ENCODE measurements at places on chromosomes 2 and 18.

- no peaks in the 10 kb centered on the region for H3K36me3 ChIP-seq
- peak overlapping the region; percentile 71 for H3K27ac ChIP-seq
- H3K4me3 ChIP-seq, result no peak overlapping the region
- no peaks in the 10 kb centered on the region for H3K27me3 ChIP-seq
Observed at GRCh38 chr2:42881732-42882131, 89.3 kb upstream of the HAAO start.

GRCh38 chr18:57077005-57077765 lies 69.7 kb upstream of the BOD1L2 start:
- no peaks in the 10 kb centered on the region for H3K36me3 ChIP-seq
- no peak overlapping the region for H3K4me3 ChIP-seq
- DNase-seq, result no peak
- H3K27me3 ChIP-seq, result no peaks in the 10 kb centered on the region
- H3K27ac ChIP-seq, result no peak overlapping the region
- no peaks in the 10 kb centered on the region for H3K4me1 ChIP-seq

DNA sequence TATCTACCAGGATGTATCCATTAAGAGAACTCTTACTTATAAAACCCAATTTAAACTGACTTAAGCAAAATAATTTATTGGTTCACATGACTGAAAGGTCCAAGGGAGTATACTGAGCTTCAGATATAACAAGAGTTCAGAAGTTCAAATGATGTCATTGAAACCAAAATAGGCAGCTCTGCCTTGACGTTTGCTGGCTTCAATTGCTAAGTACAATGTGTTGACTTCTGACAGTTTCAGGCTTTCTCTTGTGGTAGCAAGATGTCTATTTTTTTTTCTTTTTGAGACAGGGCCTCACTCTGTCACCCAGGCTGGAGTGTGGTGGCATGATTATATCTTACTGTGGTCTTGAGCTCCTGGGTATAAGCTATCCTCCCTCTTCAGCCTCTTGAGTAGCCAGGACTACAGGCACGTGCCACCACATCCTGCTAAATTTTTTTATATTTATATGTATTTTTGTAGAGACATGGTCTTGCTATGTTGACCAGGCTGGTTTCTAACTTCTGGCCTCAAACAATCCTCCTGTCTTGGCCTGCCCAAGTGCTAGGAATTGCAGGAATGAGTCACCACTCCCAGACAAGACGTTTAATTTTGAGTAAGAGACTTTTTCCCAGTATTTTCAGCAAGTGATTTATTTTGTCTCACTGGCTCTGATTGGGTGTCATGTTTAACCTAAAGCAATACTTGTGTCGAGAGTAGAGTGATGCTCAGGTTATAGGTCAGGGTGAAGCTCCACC lies 184.8 kb downstream of the NR4A2 start:
- H3K36me3 ChIP-seq, result no peaks in the 10 kb centered on the region
- DNase-seq, result no peak

GRCh38 chr18:47100212-47100831 lies 50.0 kb downstream of the HDHD2 start:
- no peak for DNase-seq
- H3K4me1 ChIP-seq, result no peaks in the 10 kb centered on the region
- no peak overlapping the region for H3K4me3 ChIP-seq

GRCh38 chr2:36785179-36785795 lies 88.8 kb downstream of the VIT start:
- H3K4me3 ChIP-seq, result no peak overlapping the region
- DNase-seq, result no peak
- no peak overlapping the region for H3K27ac ChIP-seq
- no peaks in the 10 kb centered on the region for H3K27me3 ChIP-seq

DNA sequence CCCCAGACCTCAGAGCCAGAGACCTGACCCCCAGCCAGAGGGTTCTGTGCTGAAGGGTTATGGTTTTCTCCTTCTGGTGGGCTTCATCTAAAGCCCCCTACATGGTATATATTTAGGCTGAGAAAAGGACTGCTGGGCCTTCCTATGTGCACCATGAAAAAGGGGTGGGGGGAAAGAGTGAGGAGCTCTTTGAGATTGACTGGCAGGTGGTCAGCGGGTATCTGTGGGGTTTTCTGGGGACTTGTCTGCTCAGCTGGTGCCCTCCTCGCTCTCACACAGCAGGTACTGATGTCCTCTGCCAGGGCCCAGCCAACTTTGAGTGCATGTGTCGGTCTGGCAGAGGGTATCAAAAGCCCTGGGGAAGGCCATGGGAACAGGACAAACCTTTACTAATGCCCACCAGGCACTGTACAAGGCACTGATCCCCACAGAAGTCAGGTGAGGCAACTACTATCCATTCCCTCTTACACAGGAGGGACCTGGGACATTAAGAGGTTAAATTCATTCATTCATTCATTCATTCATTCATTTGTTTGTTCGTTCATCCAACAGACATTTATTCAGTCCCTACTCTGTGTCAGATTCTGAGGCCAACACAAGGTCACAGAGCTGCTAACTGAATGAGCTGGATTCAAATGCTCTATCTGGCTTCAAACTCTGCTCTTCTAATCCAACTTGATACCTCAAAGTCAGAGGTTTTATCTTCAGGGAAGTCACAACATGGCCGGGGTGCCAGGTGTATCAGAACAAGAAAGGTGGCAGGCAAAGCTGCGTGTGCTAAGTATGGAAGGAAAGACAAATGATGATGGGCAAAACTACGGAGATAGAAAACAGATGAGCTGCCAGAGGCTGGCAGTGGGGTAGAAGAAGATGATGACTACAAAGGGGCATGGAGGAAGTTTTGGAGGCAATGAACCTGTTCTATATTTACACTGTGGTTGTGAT lies 44.6 kb downstream of the REEP1 start:
- no peaks in the 10 kb centered on the region for H3K36me3 ChIP-seq
- no peak overlapping the region for H3K27ac ChIP-seq
- DNase-seq, result no peak
- no peaks in the 10 kb centered on the region for H3K27me3 ChIP-seq

- H3K36me3 ChIP-seq, result no peaks in the 10 kb centered on the region
- no peak overlapping the region for H3K4me3 ChIP-seq
- H3K4me1 ChIP-seq, result no peaks in the 10 kb centered on the region
Observed at GRCh38 chr2:203412546-203413331, 84.5 kb downstream of the ABI2 start.

GRCh38 chr18:23340661-23341060 lies 112.4 kb upstream of the RIOK3 start:
- peaks cover 17% of the 10 kb centered on the region for H3K4me1 ChIP-seq
- H3K36me3 ChIP-seq, result no peaks in the 10 kb centered on the region
- DNase-seq, result no peak
- no peaks in the 10 kb centered on the region for H3K27me3 ChIP-seq
- peak overlapping the region; percentile 61 for H3K27ac ChIP-seq

DNA sequence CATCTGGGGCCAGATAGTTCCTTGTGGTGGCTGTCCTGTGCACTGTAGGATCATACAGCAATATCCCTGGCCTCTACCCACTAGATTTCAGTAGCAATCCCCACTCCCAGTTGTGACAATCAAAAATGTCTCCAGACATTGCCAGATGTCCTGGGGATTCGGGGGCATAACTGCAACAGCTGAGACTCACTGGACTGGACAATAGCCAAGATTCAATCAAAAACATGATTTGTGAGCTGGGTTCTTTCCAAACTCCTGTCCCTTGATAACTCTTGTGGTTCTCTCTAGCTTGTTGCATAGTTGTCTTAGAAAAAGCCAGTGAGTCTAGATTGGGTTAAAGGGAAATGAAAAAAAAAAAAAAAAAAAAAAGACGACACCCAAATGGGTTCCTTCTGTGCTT lies 293.4 kb downstream of the CELF4 start:
- DNase-seq, result no peak
- H3K36me3 ChIP-seq, result no peaks in the 10 kb centered on the region
- no peak overlapping the region for H3K27ac ChIP-seq
- no peaks in the 10 kb centered on the region for H3K4me1 ChIP-seq
- H3K4me3 ChIP-seq, result no peak overlapping the region

DNA sequence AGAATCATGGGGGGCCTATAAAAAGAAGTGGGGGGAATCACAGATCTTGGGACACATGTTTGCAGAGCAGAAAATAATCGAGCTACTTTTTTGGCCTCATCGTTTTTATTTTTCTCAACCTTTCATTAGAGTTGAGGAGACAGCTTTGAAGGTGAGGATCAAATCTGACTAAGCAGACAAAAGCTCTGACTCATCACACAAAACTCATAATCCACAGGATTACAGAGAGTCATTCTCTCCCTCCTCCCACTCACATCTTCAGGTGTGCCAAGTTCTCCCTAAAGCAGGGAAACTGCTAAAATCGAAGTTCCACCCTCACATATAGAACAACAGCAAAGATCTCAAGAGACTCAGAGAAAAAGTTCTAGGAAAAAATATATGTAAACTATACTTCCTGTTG lies 15.6 kb downstream of the BAZ2B start:
- peak overlapping the region; percentile 69 for H3K27ac ChIP-seq
- H3K27me3 ChIP-seq, result no peaks in the 10 kb centered on the region
- H3K4me3 ChIP-seq, result no peak overlapping the region
- no peak for DNase-seq
- H3K36me3 ChIP-seq, result no peaks in the 10 kb centered on the region

GRCh38 chr2:134441153-134441863 lies 187.4 kb downstream of the MGAT5 start:
- peaks cover 74% of the 10 kb centered on the region for H3K36me3 ChIP-seq
- peaks cover 9% of the 10 kb centered on the region for H3K4me1 ChIP-seq
- no peak overlapping the region for H3K27ac ChIP-seq
- no peak for DNase-seq
- no peak overlapping the region for H3K4me3 ChIP-seq
- H3K27me3 ChIP-seq, result no peaks in the 10 kb centered on the region

- no peak overlapping the region for H3K27ac ChIP-seq
- H3K36me3 ChIP-seq, result peaks cover 4% of the 10 kb centered on the region
- H3K4me1 ChIP-seq, result no peaks in the 10 kb centered on the region
- DNase-seq, result no peak
- no peak overlapping the region for H3K4me3 ChIP-seq
Observed at GRCh38 chr2:65261676-65262075, 34.0 kb downstream of the ACTR2 start.

DNA sequence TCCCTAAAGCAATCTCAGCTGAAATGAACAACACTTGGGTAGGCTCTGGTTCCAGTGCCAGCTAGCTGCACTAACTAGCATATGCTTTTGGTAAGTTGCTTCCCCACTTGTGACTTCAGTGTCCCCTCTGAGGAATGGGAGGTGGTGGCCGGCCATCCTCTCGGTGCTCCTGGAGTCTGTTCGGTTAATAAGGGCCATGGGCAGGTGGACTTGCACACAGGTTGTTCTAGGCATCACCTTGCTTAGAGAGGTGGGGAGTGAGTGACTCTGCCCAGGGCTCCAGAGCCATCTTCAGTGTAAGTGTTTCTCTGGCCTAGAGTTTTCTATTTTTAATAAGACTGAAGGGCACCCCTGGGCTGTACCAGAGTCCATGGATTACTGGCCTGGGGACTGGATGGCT lies 18.8 kb upstream of the TAF1B start:
- no peak overlapping the region for H3K27ac ChIP-seq
- DNase-seq, result no peak
- H3K4me3 ChIP-seq, result no peak overlapping the region
- H3K27me3 ChIP-seq, result no peaks in the 10 kb centered on the region
- H3K36me3 ChIP-seq, result no peaks in the 10 kb centered on the region

- H3K4me3 ChIP-seq, result no peak overlapping the region
- no peaks in the 10 kb centered on the region for H3K36me3 ChIP-seq
- peaks cover 94% of the 10 kb centered on the region for H3K27me3 ChIP-seq
- peaks cover 31% of the 10 kb centered on the region for H3K4me1 ChIP-seq
Observed at GRCh38 chr2:232483311-232483922, 4.2 kb downstream of the ECEL1 start.

DNA sequence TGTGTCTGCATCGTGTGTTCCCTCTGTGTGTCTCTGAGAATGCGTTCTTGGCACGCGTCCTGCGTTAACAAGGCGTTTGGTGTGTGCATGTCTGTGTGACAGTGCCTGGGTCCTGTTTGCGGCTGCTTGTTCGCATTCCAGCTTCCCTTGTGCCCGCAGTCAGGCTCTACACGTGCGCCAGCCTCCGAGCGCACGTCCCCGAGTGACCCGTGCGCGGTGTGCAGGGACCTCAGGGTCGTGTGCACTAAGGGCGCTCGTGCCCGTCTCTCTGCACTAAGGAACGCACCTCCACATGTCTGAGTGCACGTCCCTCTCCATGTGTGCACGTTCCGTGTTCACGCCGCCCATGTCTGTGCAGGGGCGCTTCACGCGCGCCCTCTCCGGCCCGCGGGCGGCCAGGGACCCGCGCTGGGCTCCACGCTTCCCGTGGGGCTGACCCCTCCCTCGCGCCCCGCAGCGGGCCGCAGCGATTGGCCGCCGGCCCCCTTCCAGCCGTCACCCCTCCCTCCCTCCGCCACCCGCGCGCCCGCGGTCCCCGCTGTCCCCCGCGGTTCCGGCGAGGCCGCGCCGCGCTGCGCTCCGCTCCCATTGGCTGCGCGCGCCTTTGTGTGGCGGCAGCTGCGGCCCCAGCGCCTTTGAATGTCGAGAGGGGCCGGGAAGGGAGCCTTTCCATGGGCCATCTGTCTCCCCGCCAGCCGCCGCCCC lies 229.4 kb downstream of the HAUS1 start:
- no peaks in the 10 kb centered on the region for H3K36me3 ChIP-seq
- peaks cover 21% of the 10 kb centered on the region for H3K4me1 ChIP-seq
- no peaks in the 10 kb centered on the region for H3K27me3 ChIP-seq
- H3K4me3 ChIP-seq, result peak overlapping the region; percentile 79
- no peak for DNase-seq
- H3K27ac ChIP-seq, result peak overlapping the region; percentile 70

- H3K27ac ChIP-seq, result no peak overlapping the region
- no peak overlapping the region for H3K4me3 ChIP-seq
- H3K36me3 ChIP-seq, result no peaks in the 10 kb centered on the region
- H3K27me3 ChIP-seq, result no peaks in the 10 kb centered on the region
Observed at GRCh38 chr2:113809076-113809736, 52.8 kb upstream of the SLC35F5 start.

DNA sequence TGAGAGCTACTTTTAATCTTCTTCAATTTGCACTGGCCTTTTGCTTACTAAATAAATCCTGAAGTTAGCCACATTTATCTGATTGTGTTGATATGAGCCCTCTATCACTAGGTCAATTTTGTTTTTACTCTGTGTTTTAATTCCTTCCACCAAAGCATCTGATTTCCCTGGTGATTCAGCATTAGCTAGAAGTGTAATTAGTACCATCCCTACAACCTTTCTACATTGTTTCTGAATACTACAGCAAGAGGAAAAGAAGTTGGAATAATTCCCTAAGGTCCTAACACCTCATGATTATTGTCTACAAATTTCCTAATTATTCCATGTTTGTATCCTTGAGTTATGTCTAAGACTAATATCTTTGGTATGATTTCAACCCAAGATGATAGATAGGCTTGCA lies 1093.6 kb downstream of the SUCLG1 start:
- H3K27ac ChIP-seq, result no peak overlapping the region
- no peak for DNase-seq
- H3K4me3 ChIP-seq, result no peak overlapping the region
- no peaks in the 10 kb centered on the region for H3K36me3 ChIP-seq
- no peaks in the 10 kb centered on the region for H3K4me1 ChIP-seq

All from esophagus squamous epithelium (tissue), 5 donors.